Activated CD4-positive, alpha-beta T cell treated with anti-CD3 and anti-CD28 coated beads for 24 hours (primary cell): ENCODE measurements at places on chromosomes 12 and 14.

DNA sequence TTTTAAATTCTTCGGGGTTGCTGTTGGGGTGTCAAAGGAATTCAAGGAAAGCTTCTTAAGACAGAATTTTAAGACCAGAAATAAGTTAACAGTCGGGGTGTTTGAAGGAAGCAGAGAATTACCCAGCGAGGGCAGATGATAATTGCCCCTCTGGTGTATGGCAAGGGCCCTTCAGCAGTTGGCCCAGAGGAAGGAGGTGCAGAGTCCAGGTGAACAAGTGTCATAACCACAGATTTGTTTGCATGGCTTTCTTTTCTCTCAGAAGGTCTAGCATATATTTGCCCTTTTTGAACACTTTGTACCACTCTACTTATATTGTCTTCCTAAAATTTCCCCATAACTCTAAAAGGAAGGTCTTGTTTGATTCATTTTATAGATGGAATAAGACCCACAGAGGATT is 1.8 kb downstream of the PDE6H start:
- DNase-seq = no peak

- DNase-seq = no peak
These were observed 4.9 kb downstream of the DDX54 start for GRCh38 chr12:113180333-113180732.

DNA sequence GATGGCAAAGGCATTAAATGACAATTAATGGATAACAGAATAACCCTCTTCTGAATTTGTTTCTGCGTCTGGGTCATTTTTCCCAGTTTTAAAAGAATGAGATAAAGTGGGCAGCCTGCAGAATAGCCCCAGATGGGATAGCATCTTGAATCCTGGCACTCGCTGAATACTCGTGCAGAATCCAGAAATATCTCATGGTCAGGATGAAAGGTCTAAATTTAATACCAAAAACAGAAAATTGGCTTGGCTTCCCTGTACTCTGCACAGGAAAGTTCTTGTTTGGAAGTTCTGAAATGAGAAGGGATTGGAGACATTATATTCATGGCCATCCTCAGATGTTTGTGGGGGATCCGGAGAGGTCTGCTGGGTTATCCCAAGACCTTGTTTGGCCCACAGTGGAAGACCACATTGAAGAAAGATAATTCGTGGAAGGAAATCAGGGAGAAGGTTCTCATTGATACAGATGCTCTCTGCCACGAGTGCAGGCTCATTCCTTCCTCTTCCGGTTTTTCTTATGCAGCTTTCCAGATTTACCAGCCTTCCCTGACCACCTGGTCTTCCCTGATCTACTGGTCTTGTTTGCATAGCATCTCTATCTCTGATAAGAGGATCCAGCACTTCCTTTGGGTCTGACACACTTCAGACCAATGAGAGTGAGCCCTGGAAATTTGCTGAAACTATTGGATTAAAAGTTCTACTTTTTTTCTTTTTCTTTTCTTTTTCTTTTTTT is 6.0 kb upstream of the IFT81 start:
- no peak for DNase-seq

DNA sequence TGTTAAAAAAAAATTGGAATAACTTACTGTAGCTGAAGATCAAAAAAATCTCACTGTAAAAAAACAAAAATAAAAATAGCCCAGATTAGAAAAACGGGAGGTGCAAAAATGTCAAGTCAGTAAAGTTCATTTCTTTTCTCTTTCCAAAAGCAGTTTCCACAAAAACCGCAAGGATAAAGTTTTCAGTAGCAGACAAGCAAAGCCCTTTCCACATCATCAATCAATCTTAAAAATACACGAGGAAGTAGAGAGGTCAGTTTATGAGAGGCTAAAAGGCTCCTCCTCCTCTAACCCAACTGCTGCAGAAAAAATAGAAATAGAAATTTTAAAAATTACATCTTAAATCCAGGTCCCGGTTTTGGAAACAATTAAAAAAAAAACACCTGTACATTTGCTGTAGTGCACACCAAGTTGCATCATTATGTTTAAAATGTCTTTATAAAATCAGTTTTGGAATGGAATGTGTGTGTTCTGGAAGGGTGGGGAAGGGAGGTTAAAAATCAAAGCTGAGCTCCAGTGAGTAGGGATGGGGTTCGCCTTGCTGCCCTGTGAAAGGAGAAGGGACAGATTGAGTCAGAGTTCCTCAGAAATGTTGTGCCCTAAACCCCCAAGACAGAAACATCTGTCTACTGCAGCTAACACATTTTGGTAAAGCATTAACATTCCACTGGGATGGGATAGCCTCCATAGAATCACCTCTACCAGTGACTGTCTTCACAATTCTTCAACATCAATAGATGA is 5.8 kb downstream of the HNRNPC start:
- DNase-seq = no peak

DNA sequence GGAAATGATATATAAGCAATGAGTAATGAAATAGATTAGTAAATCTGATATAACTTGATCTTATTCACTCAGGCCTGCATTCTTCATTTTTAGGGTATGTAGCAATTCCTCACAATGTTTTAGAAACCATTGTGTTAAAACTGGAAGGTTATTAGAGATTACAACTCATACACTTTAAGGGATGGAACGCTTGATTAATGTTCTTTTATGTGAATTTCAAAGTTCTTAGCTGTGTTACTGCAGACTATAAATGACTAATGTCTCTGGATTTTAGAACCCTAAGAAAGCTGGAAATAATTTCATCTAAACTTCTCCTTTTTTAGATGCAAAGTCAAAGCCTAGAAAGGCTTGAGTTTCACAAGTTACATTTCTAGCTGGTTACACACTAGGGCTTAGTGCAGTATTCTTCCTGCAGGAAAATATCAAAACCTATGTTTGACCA is 148.2 kb upstream of the CLEC14A start:
- DNase-seq = no peak

- no peak for DNase-seq
These were observed 16.9 kb downstream of the PLEKHG7 start for GRCh38 chr12:92719674-92720073.

GRCh38 chr12:6391013-6391412 is 7.1 kb downstream of the LTBR start:
- DNase-seq = no peak

- no peak for DNase-seq
These were observed 57.2 kb upstream of the CISTR start for GRCh38 chr12:53809005-53809404.
